ENCODE measurements at places on chromosomes 6 and 20. TPM values are rescaled to one million over a fixed set of nuclear protein-coding genes. Genes with fewer than 3 reads are reported as not detected.

DNA sequence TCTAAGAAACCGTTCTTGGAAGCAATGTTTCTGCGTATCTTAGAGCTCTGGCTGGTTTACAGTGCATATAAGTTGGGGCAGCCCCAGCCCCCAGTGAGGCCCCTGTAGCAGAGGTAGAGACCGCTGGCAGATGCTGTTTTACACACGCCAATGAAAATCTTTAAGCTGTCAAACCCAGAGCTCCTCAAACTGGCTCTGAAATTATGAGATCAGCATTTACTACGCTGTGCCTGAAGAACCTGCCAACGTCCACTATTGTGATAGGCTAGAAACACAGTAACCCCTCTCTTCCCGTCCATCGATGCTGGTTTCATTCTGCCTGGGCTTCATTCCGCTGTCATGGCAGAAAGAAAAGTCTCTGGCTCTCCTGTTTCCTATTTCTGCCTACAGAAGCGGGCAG is 160.6 kb downstream of the SMOC2 start:
- DNase-seq: no peak

DNA sequence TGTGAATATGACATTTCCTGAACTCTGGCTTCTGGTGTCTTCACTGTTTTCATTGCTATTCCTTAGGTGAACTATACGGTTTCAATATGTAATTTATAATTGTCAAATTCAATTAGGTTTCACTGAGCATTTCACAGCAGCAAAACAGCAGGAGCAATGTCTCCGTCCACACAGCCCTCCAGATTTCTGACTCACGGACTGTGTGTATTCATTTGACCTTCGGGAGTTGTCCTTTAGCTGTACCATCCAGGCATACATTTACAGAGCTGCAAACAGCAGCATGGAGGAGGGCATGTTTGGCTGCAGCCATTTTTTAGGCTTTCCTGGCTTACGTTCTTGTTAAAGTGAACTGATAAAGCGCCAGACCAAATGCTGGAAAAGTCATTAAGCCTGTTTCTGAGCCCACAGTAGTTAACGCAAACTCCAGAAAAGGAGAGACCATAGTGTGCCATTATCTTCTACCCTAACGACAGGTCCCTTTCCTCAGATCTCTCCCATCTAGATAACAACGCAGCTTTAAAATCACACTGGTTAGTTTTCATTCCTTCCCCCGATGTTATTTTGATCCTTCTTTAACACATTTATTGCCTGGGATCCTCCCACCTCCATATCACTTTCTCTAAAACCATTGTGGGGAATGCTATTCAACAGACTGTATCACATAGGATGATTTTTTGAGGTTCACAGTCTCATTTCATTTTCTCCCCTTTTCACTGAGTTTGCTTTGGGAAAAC is 18.3 kb downstream of the FOXC1 start:
- no peak for DNase-seq

GRCh38 chr6:158415666-158416065 is 103.4 kb downstream of the TULP4 start:
- DNase-seq: no peak

- peak; percentile 95 for DNase-seq
Measured at GRCh38 chr6:116615937-116616736, at the start of gene RSPH4A. TSS of gene RSPH4A (plus strand) at chr6:116616479. CDS start at chr6:116616624, 145 bp downstream.

Gene FLOT1
- total RNA-seq: 142 TPM

- DNase-seq: no peak
Measured at GRCh38 chr20:56376331-56376730, 15.7 kb downstream of the AURKA start.

GRCh38 chr6:35146453-35146852 is 5.3 kb upstream of the TCP11 start:
- DNase-seq: no peak

GRCh38 chr20:10434832-10435812 is at the start of gene SLX4IP:
TSS of gene SLX4IP (plus strand) at chr20:10435305. CDS start at chr20:10458205, 22,900 bp downstream.
- DNase-seq: peak; percentile 91
